COR-L47 (cell line): ENCODE measurements at places on chromosomes 12 and 14.
A peak's percentile ranks its signal among the peaks of the same experiment; 100 is the strongest.

- DNase-seq = no peak
Measured at GRCh38 chr14:64508215-64508776, 3.7 kb downstream of the ZBTB1 start.

DNA sequence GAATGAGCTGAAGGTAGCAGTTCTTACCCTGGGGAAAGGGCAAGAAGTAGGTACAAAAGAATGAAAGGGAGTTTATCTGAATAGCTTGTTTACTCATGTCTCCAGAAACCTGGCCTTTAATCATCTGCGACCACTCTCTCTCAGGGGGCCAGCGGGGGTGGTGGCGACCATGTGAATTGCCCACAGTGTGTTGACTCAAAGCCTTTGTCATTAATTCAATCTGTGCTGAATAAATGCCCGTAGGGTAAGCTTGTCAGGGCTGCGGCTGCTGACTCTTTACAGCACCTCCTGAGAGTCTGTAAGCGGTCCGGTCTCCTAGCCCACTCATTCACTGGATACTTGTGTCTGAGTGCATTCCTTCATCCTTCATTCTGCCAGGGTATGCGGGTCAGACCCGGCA is 874.4 kb downstream of the SLC6A15 start:
- DNase-seq = no peak

- peak; percentile 70 for DNase-seq
Measured at GRCh38 chr12:112116232-112117060, 7.9 kb upstream of the NAA25 start.

DNA sequence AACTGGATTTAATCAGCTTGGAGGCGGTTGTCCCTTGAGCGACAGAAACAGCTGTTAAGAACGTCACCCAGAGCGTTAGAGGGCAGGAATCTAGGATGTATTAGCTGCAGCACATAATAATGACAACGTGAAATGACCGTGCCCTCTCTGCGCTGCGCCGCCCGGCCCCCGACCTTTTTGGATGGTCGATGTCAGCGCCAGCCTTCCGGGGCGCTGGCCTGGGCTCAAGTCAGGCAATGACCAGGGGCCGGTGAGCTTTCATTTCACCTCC is 427 bp upstream of the TMEM120B start:
- DNase-seq = no peak

DNA sequence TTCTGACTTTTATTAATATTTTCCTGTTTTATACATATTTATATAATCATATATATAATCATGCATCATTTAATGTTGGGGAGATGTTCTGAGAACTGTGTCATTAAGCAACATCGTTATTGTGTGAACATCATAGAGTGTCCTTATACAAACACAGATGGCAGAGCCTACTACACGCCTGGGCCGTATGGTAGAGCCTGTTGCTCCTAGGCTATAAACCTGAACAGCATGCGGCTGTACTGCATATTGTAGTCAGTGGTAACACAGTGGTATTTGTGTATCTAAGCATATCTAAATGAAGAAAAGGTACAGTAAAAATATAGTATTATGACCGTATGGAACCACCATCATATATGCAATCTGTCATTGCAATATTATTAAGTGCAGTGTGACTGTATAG is 44.7 kb upstream of the BCL7A start:
- DNase-seq = no peak

DNA sequence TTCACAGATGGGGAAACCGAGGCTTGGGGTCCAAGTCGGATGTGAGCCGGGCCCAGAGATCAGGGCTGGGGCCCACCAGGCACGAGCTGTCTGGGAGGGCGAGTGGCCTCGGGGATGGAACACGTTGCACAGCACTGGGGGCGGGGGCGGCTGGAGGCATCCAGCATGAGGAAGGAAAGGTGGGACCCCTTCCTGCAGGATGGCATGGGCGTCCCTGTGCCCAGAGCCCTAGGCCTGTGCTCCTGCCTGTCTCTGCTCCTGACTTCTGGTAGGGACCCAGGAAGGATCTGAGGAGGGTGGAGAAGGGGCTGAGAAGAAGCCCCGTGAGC is 183.4 kb downstream of the KIF26A start:
- DNase-seq = no peak

GRCh38 chr14:101737414-101738339 is 23.8 kb upstream of the PPP2R5C start:
- DNase-seq = no peak

DNA sequence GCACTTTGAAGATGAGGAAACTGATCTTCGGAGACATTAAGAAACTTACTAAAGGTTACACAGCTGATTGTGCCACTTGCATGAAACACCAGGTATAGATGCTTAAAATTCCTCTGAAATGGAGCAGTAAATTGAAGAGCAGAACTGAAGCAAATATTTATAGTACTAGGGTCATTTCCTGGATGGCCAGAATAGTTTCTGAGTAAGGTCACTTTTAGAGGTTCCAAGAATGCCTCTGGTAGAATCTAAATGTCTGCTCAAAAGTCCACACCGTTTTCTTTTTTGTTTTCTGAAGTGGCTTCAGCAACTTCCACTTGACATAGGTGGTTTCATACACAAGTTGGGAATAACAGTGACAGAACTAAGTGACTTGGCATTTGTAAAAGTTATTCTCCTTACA is 19.4 kb downstream of the TPH2 start:
- DNase-seq = no peak

DNA sequence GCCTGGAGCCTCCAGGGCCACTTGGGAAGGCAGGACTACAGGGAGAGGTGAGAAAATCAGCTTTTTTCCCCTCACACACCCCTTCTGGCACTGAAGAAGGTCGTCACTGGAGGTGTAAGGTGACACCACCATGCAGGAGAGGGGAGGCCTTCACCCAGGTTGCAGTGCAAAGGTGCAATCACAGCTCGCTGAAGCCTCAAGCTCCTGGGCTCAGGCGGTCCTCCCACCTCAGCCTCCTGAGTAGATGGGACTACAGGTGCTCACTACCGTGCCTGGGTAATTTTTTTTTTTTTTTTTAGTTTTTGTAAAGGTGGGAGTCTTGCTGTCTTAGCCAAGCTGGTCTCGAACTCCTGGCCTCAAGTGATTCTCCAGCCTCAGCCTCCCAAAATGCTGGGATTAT is 93.6 kb downstream of the TNFAIP2 start:
- DNase-seq = no peak

- no peak for DNase-seq
Measured at GRCh38 chr12:66191547-66192126, 2.6 kb downstream of the IRAK3 start.

DNA sequence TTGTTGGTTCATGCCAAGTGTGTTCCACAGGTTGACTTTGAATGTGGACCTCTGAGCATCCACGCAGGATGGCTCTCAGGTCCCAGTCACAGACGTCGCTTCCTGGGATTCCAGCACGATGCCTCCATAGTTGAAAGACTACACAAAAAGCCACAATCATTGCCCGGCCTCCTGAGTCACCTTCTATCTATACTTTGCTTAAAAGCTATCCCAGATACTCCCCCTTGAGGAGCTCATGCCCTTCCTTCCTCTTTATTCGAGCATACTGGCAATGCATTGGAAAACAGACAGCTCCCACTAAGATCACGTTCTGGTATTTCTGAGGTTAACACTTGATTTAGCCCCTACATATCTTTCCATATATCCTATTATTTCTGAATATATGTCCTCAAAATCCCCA is 40.1 kb downstream of the ZNF664 start:
- DNase-seq = no peak

DNA sequence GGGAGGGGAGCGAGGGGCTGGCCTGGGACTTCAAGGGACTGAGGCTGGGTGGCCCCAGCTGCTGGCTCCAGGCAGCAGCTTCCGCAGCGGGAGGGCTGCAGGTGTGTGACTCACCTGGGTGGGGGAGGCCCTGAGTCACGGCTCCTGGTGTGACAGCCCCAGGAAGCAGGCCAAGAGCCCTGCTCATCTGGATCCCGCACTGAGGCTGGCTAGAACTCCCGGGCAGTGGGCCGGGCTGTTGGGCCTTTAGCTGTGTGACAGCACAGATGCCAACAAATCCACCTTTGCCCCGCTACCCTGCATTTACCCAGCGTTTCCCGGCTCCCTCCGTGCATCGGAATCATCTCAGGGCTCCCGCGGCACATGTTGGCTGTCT is 180.0 kb upstream of the PRMT8 start:
- DNase-seq = peak; percentile 83

GRCh38 chr12:47651368-47652254 is 54.2 kb downstream of the RPAP3 start:
- peak; percentile 6 for DNase-seq

GRCh38 chr12:52523824-52524223 is 3.6 kb upstream of the KRT5 start:
- DNase-seq = no peak

- DNase-seq = no peak
Measured at GRCh38 chr12:101650346-101651117, 46.9 kb upstream of the CHPT1 start.

- DNase-seq = no peak
Measured at GRCh38 chr14:53144244-53144643, 8.9 kb downstream of the DDHD1 start.

GRCh38 chr14:58650857-58651256 is 13.1 kb downstream of the DACT1 start:
- DNase-seq = no peak

DNA sequence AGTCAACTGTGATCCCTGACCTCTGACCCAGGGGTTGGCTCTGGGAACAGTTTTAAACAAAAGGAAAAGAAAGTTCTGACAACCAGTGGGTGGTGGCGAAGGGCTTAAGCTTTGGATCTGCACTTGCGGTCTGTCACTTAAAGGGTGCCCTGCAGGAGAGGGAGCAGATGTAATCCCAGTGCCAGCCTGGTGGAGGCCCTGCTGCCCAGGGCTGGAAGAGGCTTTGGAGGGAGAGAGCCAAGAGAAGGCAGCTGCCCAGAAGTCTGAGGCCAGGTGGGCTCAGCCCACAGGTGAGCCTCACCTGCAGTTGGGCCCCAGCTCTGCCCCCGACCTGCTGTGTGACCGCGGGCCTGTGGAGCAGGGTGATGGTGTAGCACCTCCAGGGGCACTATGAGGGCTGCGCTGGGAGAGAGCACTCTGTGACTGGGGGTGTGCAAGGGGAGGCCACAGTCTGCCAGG is 19.1 kb downstream of the SH2B3 start:
- no peak for DNase-seq

DNA sequence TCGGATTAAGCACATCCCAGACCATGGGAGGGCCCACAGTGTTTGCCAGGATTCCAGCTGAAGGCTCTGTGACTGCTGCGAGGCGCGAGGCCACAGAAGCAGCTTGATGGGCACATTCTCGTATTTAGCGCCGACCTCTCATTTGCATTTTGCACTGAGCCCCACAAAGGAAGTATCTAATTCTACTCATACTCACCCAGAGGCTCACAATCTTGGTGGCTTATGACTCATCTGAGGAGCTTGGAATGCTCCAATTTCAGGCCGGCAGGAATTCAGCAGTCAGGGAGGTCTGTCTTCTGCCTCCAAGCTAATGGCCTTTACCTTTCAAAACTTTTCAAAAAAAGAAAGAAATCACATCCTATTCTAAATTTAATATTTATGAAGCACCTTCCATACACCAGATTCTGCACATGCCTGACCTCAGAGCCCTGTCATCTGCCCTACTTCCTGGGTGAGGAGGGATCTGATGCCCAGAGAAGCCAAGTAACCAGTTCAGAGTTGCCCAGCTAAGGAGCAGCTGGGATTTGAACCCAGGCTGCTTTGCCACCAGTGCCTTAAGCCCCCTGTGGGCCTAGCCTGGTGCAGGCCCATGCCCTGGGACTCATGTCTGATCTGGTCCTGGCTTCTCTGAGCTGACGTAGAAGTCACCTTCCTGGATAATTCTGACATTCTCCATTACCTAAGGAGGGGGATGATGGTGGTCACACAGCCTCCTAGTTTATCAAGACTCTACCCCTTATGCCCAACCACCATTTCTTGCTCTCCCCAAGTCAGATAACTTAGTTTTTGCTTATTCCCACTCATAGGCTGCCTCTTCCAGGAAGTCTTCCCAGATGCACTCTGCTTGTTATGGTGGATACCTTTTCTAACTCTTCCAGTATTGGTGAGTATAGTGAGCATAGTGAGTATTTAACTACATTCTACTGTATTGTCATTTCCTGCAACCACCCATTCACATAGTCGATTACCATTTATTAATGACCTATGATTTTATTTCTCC is 198.9 kb downstream of the RBM19 start:
- no peak for DNase-seq

GRCh38 chr12:109988903-109989302 is 7.3 kb downstream of the GIT2 start:
- no peak for DNase-seq

GRCh38 chr12:96195845-96196451 is 1.8 kb downstream of the ELK3 start:
- DNase-seq = no peak

DNA sequence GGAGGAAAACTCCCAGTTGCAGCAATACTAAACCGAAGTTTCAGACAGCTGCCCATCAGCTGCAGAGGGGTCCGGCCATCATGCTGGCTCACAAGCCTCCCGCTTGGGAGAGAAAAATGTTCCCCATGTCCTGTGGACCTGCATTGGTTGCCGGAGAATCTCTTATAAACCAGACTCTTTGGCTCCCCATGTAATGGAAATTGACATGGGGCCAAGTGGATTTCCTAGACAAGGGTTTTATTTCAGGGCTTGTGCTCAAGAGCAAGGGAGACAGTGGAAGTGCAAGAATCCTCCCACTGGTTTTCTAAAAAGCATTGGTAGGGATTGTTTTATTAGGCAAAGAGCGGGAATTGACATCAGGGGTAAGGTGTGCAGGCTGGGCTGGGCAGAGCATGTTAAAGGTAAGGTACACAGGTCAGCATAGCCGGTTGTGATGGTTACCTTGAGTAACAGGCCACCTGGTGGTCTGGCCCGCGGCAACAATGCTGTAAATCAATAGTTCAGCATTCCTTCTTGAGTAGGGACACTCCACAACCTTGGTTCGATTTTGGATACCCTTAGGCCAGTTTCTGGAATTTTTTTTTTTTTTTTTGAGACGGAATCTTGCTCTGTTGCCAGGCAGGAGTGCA is 135.4 kb downstream of the UNC79 start:
- no peak for DNase-seq

DNA sequence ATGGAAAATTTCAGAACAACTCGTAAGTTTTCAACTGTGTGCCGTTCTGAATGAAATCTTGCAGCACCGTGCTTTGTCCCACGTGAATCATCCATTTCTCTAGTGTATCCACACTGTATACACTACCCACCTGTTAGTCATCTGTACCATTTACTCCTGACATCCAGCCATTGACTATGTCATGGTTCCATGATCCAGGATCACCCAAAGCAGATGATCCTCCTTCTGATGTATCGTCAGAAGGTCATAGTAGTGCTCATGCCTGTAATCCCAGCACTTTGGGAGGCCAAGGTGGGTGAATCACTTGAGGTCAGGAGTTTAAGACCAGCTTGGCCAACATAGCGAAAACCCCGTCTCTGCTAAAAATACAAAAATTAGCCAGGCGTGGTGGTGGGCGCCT is 122.9 kb downstream of the PPHLN1 start:
- no peak for DNase-seq

DNA sequence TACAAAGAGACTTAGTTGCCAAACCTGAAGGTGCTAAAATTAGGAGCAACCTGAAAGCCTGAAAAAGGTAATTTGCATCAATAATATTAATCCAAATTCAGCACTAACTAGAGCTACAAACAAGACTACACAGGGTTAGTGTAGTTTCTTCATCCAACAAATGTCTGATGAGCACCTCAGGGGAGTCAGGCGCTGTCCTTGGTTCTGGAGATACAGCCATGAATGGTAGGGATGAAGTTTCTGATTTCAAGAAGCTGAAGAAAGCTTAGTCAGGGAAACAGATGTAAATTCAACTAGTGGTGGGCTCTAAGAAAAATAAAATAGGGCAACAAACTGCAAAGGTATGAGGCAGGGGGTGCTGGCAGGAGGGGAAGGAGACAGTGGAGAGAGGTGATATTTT is 266.3 kb downstream of the GLT1D1 start:
- no peak for DNase-seq
